Thoracic aorta (tissue), 2 donors: ENCODE measurements at places on chromosomes 13 and 19. TPM values are rescaled to one million over a fixed set of nuclear protein-coding genes. Genes with fewer than 3 reads are reported as not detected.

GRCh38 chr13:90793261-90793820, 554.1 kb upstream of the MIR17HG start:
- DNase-seq: no peak
- H3K4me1 ChIP-seq: no peaks in the 10 kb centered on the region
- no peak overlapping the region for H3K27ac ChIP-seq
- H3K4me3 ChIP-seq: no peak overlapping the region

- H3K27me3 ChIP-seq: no peaks in the 10 kb centered on the region
- H3K27ac ChIP-seq: no peak overlapping the region
- H3K4me1 ChIP-seq: no peaks in the 10 kb centered on the region
- peaks cover 36% of the 10 kb centered on the region for H3K36me3 ChIP-seq
- H3K4me3 ChIP-seq: no peak overlapping the region
- no peak for DNase-seq
These were observed 5.2 kb upstream of the ADPRHL1 start for GRCh38 chr13:113458253-113459065.

GRCh38 chr13:110233181-110233950, 73.6 kb downstream of the COL4A1 start:
- H3K36me3 ChIP-seq: no peaks in the 10 kb centered on the region
- H3K4me1 ChIP-seq: peaks cover 40% of the 10 kb centered on the region
- H3K27me3 ChIP-seq: no peaks in the 10 kb centered on the region

GRCh38 chr19:13082192-13083007, 20.3 kb downstream of the LYL1 start:
- peaks cover 39% of the 10 kb centered on the region for H3K4me1 ChIP-seq
- peak overlapping the region; percentile 78 for H3K27ac ChIP-seq

GRCh38 chr13:95601906-95602305, 42.6 kb downstream of the DZIP1 start:
- no peaks in the 10 kb centered on the region for H3K27me3 ChIP-seq
- H3K27ac ChIP-seq: no peak overlapping the region
- H3K4me3 ChIP-seq: no peak overlapping the region
- peaks cover 15% of the 10 kb centered on the region for H3K36me3 ChIP-seq

GRCh38 chr13:26977541-26977940, 194.1 kb downstream of the USP12 start:
- no peaks in the 10 kb centered on the region for H3K4me1 ChIP-seq
- no peak overlapping the region for H3K27ac ChIP-seq
- H3K4me3 ChIP-seq: no peak overlapping the region
- H3K36me3 ChIP-seq: no peaks in the 10 kb centered on the region
- DNase-seq: no peak

EBI3 gene
- total RNA-seq: 1.9 TPM

CCDC70 gene
- not detected for total RNA-seq
